SJSA1 (cell line): ENCODE measurements at places on chromosomes 16 and 17.

- peak; percentile 92 for DNase-seq
Measured at GRCh38 chr17:81513753-81514488, 1.3 kb upstream of the ACTG1 start.

GRCh38 chr16:3564130-3564888 is 12.9 kb downstream of the NLRC3 start:
- no peak for DNase-seq

- DNase-seq: no peak
Measured at GRCh38 chr17:79797492-79798298, 818 bp upstream of the CBX8 start.

GRCh38 chr17:74309902-74310301 is 16.1 kb upstream of the KIF19 start:
- DNase-seq: no peak

DNA sequence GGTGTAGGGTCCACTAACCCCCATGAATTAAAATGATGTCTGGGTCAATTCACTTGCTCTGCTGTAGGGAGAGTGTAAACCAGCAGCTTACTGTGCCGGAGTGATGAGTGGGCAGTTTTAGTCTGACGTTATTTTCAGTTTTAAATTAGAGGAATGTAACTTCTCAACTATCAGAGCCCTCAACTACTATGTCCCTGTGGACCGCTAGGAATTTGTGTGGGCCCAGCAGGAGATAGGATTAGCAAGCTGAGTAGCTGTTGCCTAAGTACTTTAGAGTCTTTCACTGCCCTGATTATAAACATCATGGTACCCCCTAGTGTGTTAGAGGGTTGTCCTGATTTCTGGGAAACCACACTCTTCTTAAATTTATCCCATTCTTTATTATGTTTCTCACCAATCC is 11.4 kb downstream of the MARVELD3 start:
- DNase-seq: no peak

GRCh38 chr16:29745853-29746345 is at the start of gene C16orf54:
Gene C16orf54, minus strand, starts transcription at chr16:29745990. Its CDS starts 1,039 bp downstream, at chr16:29744951.
- no peak for DNase-seq

DNA sequence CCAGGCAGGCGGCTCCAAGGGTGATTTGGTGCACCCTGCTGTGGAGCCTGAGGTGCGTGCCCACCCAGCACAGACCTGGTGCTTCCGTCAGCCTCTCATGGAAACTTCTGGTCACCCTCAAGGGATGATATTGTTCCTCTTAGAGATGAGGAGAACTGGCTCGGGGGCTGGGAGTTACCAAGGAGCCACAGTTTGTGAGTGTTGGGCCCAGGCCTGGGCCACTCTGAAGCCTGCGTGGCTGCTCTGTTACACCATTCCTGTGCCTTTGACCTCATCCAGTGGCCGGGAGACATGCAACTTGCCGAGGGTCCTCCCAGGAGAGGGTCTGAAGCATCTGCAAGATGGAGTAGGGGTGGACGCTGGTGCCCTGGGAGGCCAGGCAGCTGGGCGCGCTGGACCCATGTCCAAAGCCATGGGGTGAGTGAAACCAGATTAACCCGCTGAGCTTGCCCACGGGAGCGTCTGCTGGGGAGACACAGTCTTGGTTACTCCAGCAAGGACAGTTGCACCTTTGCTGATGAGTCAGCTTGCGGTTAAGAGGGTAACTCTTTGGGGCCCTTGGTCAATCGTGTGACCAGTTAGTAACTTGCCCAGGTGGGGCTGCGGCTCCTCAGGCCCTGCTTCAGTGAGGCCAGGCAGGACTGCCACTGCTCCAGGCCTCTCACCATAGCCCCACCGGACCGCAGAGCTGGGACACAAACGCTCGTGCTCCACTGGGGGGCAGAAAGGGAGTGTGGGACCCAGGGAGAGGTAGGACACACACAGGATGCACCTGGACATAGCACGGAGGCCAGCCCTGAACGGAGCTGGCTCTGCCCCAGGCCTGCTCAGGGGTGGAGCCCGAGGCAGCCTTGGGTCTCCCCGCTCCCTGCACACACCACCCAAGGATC is 7.5 kb downstream of the C16orf90 start:
- no peak for DNase-seq

DNA sequence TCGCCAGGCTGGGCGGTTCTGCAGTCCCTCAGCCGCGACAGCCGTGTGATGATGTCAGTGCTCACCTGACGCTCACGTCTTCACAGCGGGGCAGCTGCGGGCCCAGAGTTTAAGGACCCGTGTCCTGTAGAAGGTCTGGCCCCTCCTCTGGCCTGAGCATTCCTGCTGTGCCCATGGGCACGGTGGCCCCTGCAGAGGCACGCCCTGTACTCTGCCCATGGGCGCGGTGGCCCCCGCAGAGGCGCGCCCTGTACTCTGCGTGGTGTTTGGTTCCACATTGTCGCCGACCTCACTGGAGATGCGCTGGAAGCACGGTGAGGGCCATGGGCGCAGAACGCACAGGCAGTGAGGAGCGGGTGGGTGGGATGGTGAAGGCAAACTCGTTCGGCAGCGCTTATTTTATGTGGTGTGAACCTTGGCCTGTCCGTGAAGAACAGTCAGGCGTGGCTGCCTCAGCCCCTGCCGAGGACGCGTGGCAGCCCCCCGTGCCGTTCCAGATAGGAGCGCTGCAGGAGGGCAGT is 122.0 kb downstream of the BANP start:
- DNase-seq: no peak

DNA sequence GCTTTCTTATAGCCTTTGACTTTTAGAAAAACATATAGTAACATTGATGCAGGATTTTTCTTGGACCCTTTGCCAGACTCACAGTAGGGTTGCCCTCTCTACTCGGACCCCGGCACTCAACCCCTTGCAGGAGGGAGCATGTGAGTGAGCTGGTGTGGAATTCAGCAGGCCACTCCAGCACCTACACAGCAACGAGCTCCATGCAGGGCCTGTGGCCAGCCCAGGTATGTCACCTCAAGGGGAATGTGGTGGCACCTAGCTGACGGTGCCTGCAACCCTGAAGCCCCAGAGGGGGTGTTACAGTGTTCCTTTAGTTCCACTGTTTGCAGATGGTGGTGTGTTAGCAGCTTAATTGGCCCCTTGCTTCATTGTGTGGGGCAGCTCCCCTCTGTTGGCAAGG is 414.9 kb downstream of the KCNJ2 start:
- no peak for DNase-seq

GRCh38 chr17:56826611-56827414 is 6.9 kb downstream of the C17orf67 start:
- no peak for DNase-seq

DNA sequence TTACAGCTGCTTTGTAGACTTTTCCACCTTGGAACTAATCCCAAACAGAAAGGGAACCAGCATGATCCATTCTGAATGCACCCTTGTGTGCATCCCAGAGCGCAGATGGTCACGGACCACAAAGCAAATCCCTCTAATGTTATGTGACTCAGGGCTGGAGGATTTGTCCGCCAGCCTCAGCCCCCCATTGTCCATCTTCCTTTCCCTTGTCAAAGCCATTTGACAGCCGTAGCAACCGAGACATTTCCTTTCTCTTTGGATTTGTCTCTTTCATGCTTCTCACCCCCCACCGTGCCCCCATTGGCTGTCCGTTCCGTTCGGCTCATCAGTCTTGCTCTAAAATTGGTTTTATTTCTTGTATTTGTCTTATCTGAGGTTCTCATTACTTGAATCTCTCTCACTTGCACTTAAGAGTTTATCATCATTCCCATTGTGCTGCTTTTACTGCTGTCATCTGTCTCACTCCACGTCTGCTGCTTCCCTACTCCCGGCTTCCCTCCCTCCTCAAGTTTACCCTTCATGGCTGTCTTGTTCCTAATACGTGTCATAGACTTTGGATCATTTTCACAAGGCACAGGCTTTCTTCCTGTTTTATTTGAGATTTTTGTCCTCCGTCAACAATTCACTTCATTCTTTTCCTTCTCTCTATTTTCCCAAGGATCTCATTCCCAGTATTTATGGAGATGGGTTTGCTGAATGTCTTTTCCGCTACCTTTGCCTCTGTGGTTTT is 163.4 kb upstream of the ERCC4 start:
- no peak for DNase-seq

- no peak for DNase-seq
Measured at GRCh38 chr16:55236655-55237054, 87.3 kb upstream of the IRX6 start.

GRCh38 chr17:31690151-31690551 is 168.9 kb downstream of the COPRS start:
- DNase-seq: peak; percentile 85

DNA sequence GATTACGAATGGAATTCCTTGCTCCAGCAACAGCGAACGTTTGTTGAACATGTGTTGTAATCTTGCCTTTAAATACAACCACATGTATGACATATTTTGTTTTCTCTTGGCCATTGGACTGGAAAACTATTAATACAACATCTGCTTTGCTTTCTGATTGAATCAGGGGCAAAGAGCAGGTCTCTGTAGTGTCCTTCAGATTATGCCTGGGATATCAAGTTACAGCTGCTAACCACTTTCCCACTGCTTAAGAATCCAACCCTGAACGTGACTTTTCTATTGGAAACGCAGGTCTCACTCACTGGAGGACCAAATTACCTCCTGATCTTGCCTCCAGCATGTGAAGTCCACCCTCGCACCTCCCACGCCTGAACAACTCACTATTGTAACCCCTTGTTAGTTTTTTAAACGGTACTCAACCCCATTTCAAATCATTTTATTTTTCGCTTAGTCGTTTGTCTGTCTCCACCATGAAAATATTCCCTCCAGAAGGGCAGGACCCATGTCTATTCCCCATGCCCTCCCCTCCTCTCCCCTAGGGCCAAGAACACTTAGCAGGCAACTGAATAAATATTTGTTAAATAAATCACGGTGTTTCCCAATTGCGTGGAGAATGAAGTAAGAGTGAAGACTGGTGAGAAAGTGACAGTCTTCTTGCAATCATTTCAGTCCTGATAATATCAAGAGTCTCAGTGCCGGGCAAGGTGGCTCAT is 57.4 kb upstream of the MRTFB start:
- DNase-seq: no peak

GRCh38 chr17:62186841-62187240 is 121.8 kb upstream of the MED13 start:
- no peak for DNase-seq

GRCh38 chr16:79728048-79728922 is 127.7 kb upstream of the MAF start:
- DNase-seq: no peak

GRCh38 chr16:69595127-69596036 is 29.6 kb downstream of the NFAT5 start:
- DNase-seq: no peak
